ENCODE measurements at places on chromosomes 12 and 14.

DNA sequence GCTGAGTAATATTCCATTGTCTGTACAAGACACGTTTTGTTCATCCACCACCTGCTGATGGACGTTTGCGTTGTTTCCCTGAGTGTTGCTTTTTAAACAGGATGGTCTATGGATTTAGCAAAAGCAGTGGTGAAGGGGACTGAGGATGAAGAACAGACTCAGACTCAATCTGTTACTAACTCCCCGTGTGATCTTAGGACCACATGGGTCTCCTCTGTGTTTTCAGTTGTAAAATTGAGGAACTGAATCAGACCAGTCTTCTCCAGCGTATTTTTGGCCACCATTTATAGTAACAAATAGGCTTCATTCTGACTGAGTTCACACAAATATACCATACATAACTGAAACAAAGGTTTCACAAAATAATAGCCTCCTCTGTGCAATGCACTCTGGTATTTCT, 85.6 kb downstream of the FOXN3 start:
- DNase-seq = no peak

GRCh38 chr14:94921456-94921855, 151.5 kb upstream of the GSC start:
- no peak for DNase-seq

- no peak for DNase-seq
Observed at GRCh38 chr12:97767347-97767746, 304.7 kb downstream of the RMST start.

GRCh38 chr14:99274346-99275221, 2.6 kb upstream of the BCL11B start:
- DNase-seq = no peak

- DNase-seq = no peak
Observed at GRCh38 chr14:55170526-55170925, 20.9 kb downstream of the DLGAP5 start.

DNA sequence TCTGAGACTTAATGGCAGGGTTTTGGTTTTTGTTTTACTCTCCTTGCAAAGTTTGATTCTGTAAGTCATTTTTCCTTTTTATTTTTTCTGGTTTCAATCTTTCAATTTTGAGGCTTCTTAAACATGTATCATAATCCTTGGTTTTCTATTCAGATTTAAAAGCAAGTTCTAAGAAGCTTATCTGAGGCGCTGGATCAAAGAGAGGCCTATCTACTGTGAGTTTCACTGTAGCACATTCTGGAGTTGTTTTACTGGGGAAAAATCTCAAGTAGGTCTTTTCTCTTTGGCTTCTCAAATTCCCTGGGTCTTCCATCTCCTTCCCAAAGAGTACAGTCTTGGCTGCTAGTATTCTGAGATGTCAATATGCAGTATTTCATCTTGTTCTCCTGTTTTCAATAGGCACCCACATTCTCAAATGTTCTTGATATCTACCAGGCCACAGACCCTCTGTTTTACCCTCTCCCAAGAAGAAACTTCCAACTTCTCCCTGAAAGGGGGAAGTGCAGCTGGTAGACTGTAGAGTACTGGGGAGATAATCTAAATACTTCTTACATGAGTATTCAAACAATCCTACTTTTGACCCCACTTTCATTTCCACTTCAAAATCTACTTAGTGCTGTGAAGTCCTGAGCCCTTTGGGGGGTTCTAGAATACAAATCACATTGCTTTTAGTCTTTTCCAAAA, 10.9 kb upstream of the CATSPERB start:
- DNase-seq = no peak

- no peak for DNase-seq
Observed at GRCh38 chr12:92426332-92426731, 276.5 kb upstream of the PLEKHG7 start.

- DNase-seq = no peak
Observed at GRCh38 chr14:64701660-64702059, 2.6 kb upstream of the PLEKHG3 start.

DNA sequence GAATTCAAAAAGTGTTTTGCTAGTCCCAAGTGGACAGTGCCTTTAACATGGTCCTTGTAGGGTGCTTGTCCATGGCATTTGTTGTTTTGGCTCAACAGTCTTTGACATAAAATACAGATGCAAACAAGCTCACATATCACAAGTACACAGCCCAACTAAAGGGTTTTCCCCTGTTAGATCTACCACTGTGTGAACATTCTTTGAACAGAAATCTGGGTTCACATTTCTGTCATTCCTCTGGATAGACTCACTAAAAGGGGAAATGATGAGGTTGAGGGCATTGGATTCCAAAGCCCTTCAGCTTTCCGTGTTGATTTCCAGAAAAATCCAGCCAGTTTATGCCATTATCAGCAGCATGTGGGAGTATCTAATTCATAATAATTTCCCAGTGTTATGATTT, 54.1 kb downstream of the EP400 start:
- no peak for DNase-seq

GRCh38 chr12:51630986-51631385, 40.0 kb downstream of the SCN8A start:
- no peak for DNase-seq

GRCh38 chr12:109053382-109054123, 1.2 kb downstream of the USP30 start:
- no peak for DNase-seq

DNA sequence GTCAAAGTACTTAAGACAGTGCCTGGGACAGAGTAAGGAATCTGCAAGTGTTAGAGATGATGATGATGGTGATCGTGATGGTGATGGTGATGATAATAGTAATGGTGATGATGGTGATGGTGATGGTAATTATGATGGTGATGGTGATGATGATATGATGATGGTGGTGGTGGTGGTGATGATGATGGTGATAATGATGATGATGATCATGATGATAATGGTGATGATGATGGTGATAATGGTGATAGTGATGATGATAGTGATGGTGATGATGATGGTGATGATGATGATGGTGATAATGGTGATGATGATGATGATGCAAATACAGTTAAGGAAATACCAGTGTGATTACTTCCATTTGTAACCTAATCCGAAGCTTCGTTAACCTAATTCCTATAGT, 5.2 kb upstream of the TMEM132C start:
- DNase-seq = no peak

- no peak for DNase-seq
Observed at GRCh38 chr12:45827974-45828373, 98.5 kb downstream of the ARID2 start.

DNA sequence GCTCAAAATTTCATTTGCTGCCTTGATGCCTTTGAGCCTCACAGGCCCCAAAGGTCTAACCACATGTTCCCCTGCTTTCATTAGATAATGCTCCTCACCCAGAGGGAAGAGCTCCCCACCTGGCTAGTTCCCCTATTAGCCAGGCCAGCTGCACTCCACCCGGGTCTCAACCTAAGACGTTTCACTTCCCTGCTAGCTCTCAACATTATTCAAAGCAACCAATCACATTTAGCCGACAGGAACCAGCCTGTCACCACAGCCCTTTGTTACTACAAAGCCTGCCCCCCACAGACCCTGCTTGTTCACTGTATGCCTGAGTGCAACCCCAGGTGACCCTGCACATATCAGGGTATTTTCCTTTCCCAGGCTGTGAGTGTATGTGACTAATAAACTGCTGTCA, 78.6 kb downstream of the SLC15A5 start:
- no peak for DNase-seq

- DNase-seq = no peak
Observed at GRCh38 chr14:60651796-60652673, 2.8 kb upstream of the SIX1 start.

DNA sequence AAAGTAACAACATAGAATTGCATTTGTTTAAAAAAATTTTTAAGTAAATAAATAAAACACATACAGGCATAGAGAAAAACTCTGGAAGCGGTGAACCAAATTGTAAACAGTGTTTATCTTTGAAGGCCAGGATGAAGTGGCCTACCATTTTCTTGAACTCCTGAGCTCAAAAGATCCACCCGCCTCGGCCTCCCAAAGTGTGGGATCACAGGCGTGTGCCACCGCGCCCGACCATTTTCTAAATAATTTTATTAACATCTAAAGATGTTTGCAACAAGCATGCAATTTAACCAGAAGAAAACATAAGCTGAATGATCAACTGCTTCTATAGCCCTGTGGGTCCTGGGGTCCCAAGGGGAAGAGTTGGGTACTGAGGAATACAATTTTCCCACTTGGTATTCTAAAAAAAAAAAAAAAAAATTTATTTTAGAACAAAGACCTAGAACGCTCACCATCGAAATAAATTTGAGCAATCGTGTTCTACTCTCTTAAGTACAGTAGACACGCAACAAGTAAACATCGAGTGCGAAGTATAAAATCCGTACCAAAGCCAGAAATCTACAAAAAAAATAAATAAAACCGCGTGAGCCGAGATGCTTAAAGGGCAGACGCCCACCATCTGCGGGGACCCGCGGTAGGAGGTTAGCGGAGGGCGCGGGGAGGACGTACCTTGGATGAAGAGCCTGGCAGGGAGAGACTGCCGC, 484 bp downstream of the MIS18BP1 start:
- no peak for DNase-seq

DNA sequence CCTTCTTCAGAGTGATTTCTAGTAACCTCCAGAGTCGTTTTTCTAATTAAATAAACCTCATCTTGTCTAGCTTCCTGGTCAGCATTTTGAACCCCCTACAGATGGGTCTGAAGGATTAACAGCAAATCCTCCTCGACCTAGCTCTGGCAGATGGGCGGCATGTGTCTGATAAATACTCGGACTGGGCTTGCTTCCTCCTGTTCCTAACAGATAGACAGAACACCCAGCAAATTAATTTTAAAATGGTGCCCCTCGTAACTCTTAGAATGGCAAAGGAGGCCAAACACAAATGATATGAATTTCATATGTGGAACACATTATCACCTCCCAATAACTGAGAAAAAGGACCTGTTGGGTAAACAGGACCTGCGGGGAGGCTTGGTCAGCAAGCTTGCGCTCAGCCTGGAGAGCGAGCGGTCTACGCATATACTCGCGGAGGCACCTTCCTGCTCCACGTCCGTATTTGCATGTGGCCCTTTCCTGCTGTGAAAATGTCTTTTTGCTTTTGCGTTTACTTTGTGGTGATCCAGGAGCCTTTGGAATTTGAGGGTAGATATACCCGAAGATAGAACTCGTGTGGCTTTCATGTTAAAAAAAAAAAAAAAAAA, 79.6 kb downstream of the OTX2 start:
- DNase-seq = no peak

GRCh38 chr12:75337905-75338304, 3.4 kb downstream of the GLIPR1L1 start:
- no peak for DNase-seq

DNA sequence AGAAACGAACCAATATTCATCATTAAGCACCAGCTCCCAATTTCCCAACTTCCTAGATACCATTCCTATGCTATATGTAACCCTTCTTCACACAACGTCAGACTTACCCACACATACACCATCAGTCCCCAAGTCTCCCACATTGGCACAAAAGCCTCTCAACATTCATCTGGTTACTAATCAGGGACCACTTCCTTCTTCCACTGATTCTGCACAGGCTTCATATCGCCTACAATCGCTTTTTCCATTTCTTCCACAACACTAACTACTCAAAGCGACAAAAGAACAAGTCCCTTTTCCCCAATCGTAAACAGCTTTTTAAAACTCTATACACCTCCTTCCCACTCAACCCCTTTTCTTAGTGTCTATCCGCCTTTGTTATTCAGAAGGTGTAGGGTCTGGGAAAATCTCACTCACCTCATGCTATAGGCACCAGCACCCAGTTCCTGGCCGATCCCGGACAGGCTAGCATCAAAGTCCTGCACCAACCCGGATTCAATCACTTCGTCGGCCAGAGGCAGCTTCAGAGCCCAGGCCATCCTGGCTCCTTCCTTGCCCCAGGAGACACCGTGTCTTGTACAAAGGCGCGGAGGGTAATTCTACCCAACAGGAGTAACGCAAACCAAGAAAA, 936 bp downstream of the TFCP2 start:
- no peak for DNase-seq

- no peak for DNase-seq
Observed at GRCh38 chr12:123094349-123095077, 56.4 kb downstream of the PITPNM2 start.
